Activated T-cell treated with anti-CD3 and anti-CD28 coated beads, Interleukin-2, amount 50 U/mL, for 72 hours (primary cell): ENCODE measurements at places on chromosomes 1 and 21. TPM values are rescaled to one million over a fixed set of nuclear protein-coding genes. Genes with fewer than 3 reads are reported as not detected.
A peak's percentile ranks its signal among the peaks of the same experiment; 100 is the strongest.

Gene TSACC
- not detected for total RNA-seq

Gene RGS8
- total RNA-seq, result 0.05 TPM

- peak; percentile 69 for DNase-seq
Measured at GRCh38 chr1:209672705-209673630, 2.2 kb upstream of the G0S2 start.

- DNase-seq, result no peak
Measured at GRCh38 chr1:203089651-203090045, 3.8 kb upstream of the MYOG start.

DNA sequence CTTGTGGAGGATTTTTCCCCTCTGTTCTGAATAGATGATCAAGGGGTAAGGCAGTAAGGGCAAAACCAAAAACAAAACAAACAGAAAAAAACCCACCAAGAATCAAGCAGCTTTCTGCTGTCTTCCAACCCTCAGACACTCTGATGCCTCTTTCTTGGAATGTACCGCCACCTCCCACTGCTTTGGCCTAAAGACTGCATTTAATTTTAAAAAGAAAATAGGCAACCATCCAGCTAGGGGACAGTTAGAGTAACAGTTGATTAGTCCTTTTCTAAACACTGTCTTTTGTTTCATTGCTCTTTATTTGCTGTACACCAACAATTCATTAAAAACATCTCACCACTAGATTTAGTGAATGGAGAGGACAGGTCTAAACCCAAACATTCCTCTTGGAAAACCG is 21.5 kb downstream of the WLS start:
- no peak for DNase-seq
